Central memory CD8-positive, alpha-beta T cell (primary cell): ENCODE measurements at places on chromosomes 6 and 20.

DNA sequence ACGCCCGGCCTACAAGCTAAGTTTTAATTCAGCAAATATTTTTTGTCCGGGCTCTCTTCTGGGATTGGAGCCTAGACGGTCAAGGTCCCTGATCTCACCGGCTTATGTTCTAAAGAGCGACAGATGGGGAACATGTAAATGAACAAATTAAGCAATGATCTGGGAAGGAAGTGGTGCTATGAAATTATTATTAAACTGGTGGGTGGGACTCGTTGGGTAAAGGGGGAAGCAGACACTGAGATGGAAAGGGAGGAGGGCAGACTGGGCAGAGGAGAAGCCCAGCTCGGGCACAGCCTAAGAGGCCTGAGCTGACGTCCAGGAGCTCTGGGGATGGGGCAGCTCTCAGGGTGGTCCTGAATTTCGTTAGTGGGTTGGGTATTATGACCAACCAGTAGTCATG is 81.8 kb upstream of the AGPAT4 start:
- DNase-seq, result no peak

- no peak for DNase-seq
Measured at GRCh38 chr6:140874066-140874465, 1258.7 kb upstream of the GJE1 start.

DNA sequence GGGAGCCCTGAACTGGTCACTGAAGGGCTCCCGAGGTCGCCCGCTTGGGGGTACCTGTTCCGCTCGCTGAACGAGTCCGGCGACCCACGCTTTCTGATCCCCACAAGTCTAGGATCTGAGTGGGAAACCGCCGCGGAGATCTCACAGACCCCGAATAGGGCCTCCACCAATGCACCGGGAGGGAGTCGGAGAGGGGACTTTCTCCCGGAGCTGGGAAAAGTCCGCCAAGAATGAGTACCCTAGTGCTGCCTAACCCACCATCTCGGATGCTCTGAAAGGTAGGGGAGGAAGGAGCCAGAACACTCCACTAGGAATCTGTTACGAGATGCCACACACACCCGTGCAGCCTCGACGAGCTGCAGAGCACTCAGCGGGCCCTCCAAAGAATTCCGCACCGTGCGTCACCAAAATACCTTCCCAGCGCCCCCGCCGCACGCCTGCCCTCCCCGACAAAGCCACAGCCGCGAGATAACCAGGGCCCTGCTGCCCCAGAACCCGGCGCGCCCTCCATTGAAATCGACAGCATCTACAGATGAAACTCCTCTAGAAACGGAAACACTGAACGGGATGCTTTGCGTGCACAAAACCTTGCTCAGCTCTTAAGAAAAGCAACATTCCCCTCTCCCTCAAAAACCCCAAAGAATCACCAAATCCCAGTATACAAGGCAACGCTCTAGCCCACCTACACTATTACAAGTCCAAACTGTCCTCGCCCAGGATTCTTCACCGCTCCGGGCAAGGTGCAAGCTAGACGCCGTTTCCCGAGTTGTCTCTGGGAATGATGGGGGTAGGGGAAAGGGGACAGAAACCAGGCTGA is 686 bp downstream of the COL12A1 start:
- DNase-seq, result no peak

DNA sequence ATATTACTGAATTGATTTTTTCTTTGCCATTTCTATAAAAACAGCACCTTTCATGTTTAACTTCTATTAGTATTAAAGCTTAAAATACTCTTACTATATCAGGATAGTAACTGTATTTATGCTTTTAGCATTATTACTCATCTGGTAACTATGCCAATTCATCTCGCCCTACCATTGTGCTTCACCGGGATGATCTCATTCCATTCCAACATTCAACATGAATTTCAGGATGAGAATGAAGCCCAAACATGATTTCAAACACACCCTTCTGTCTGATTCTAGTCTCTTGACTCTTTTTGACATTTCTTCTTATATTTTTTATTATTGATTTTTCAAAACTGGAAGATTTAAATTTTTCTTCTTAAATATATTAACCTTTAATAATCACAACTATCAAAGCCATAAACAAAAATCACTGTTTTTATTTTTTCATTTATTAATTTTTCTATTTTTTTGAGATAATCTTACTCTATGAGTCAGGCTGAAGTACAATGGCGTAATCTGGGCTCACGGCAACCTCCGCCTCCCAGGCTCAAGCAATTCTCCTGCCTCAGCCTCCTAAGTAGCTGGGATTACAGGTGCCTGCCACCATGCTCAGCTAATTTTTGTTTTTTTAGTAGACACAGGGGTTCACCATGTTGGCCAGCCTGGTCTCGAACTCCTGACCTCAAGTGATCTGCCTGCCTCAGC is 46.7 kb downstream of the GJA1 start:
- no peak for DNase-seq

GRCh38 chr20:35635652-35636051 is 20.0 kb downstream of the SPAG4 start:
- no peak for DNase-seq

- DNase-seq, result no peak
Measured at GRCh38 chr6:138234363-138234762, 16.1 kb upstream of the PBOV1 start.

DNA sequence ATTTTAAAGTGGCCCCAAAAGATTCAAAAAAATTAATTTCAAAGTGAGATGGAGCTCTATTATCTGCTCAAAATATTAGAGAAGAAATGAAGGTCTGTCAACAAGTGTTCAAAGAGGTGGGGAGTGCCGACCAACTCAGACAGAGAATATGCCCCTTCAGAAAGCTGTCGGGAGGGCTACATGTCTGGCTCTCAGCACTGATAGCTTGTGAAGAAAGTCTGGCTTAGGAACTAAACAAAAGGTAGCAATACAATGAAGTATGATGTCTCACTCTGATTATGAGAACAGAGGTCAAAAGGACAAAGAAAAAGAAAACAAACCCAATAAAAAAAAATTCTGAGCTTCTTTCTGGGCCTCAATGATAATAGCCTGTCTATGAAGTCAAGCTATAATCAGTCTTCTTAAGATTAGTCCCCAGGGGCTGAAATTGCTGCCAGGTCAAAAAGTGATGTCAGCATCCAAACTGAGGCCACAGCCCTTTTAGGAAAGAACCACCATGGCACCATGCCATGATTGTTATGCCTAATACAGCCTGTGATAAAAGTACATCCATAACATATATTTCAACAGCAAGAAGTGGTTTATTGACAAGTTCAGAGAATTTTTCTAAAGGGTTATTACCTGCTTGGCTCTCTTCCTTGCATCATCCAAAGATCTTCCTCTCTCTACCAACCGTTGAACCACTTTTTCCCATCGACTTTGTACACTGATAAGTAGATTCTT is 150.9 kb downstream of the DST start:
- no peak for DNase-seq

GRCh38 chr6:77561768-77562314 is 91.0 kb upstream of the MEI4 start:
- no peak for DNase-seq

GRCh38 chr6:161487694-161488093 is 213.8 kb upstream of the AGPAT4 start:
- DNase-seq, result no peak

- DNase-seq, result no peak
Measured at GRCh38 chr20:38645351-38645750, 43.7 kb downstream of the ARHGAP40 start.

DNA sequence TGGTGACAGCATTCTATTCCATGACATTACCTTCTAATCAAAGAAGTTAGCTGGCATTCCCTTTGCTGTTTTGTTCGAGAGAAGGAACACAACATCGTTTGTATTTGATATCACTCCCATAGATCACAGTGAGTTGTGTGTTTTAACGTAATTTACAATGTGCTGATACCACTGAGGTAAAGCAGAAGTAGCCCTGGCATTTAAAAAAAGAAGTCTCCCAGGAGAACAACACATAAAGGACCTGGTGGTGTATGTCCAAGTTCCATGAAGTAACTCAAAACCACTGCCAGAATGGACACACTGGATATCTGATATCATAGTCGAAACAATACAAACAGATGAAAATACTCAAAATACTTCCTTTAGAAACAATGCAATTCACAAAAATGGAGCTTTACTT is 351.7 kb downstream of the RNGTT start:
- no peak for DNase-seq

DNA sequence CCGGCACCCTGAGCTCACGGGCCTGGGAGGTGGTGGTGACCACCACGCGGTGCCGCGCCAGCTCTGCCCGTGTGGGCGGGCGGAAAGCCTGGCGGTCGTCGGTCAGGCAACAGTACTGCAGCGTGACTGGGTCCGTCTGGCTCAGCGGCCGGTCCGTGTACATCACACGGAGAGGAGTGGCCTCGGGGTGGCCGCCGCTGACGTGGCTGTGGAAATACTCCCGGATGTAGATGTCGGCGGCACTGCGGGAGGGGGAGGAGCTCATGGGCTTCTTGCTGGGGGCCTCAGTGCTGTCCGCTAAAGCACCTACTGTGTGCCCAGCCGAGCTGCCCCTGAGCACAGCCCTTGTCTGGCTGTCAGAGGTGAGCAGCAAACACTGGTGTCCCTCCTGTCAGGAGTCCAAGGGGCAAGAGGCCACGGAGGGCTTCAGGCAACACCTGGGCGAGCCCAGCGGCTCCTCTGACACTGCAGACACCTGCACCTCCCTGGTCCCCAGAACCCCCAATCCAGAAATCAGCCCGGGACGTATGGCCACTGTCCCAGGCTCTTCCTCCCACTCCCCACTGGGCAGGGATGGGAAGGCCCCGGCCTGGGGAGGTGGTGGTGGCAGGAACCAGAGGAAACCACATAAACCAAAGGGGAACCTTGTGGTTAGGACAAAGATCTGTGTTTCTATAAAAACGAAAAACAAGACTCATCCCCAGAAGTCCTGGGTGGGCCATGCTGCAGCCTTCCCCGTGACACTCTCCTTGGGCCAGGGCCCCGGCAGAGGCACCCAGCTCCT is 6.5 kb downstream of the HELZ2 start:
- DNase-seq, result peak; percentile 46

DNA sequence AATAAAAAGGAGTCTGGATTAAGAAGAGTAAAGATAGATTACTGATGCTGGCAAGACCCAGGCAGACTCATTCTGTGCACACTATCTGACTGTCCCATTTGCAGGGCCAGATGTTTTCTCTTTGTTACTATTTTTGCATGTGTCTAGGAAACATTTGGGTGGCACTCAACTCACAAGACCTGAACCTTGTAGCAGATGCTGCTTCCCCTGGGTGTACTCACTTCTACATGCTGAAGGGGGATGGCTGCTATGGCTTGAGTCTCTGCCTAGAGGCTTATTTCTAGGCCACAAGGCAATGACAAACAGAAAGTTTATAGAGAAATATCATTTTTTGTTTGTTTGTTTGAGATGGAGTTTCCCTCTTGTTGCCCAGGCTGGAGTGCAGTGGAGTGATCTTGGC is 351.4 kb downstream of the FOXA2 start:
- no peak for DNase-seq

DNA sequence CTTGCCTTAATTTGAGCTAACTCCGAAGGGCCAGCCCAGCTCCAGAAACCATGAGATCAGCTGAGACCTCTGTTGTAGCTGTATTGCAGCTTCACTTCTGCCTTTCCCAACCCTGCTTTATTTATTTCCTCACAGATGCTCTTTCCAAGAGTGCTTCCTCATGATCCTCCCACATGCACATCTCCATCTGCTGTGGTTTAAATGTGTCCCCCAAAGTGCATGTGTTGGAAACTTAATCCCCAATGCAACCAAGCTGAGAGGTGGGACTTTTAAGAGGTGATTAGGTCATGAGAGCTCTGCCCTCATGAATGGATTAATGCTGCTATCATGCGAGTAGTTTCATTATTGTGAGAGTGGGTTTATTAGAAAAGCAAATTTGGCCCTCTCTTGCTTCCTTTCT is 164.4 kb upstream of the TAB2 start:
- DNase-seq, result no peak

GRCh38 chr20:50286609-50287008 is 96.0 kb downstream of the CEBPB start:
- no peak for DNase-seq

GRCh38 chr20:34538671-34539123 is 19.8 kb upstream of the MAP1LC3A start:
- peak; percentile 35 for DNase-seq

DNA sequence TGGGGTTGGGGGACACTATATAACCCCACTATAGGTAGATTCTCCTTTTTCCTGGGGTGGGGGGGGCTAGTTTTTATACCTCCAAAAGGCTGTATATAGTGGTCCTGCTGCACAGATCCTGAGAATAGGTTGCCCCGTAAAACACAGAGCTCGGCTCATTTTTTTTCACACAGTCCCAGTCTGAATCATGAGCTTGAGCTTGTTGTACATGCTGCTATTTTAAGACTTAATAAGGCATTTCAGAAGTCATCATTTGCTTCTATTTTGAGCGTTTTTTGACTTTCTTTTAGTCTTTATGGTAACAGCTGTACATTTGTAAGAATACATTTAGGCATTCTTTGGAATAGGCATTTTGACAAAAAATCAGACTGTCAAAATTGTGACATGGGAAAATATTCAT is 30.5 kb downstream of the SLC9A8 start:
- no peak for DNase-seq

DNA sequence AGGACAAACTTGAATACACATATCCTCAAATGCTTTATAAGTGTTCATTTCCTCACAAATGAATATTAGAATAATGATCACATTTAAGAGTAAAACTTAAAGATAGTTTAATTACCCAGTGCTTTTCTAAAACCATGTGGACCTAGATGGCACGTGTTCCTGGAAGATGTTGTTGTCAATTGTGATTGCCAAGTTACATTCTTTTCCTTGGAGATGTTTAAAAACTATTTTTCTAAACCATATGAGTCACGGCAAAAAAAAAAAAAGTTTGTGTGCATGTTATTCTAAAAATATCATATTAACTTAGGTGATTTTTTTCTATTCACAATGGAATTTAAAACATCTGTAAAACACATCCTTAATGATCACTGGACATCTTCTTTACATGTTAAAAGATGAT is 51.1 kb downstream of the RCAN2 start:
- no peak for DNase-seq

GRCh38 chr20:49415005-49415667 is 67.3 kb downstream of the KCNB1 start:
- no peak for DNase-seq

DNA sequence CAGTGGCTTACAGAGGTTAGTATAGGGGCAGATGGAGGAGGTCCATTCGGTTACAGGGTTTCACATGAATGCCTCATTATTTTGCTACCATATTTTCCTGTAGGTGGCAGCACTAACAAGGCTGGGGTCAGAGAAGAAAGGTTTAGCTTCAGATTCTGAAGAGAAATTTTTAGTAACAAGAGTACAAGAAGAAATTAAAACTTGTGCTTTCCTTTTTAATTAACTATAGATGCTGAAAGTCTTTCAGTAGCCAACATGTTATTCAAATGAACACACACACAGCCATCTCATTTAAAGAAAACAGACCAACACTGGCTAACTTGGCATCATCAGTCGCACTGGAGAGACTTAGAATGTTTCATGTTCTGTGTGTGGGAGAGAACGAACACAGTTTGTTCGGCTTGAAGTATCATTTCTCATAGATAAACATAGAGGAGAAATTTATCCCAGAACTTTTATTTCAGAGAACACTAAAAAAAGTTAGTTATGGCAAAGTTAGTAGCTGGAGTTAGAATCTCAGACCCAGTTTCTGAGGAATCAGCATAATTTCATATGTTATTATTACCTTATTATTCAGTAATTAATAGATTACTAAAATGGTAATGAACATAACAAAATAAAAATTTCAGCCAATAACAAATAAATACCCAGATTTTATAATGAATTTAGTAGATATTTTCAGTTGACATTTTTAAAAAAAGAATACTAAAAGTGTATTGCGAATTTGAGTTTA is 314.0 kb upstream of the RSPO3 start:
- no peak for DNase-seq
